ENCODE measurements at places on chromosomes 6 and 20.

DNA sequence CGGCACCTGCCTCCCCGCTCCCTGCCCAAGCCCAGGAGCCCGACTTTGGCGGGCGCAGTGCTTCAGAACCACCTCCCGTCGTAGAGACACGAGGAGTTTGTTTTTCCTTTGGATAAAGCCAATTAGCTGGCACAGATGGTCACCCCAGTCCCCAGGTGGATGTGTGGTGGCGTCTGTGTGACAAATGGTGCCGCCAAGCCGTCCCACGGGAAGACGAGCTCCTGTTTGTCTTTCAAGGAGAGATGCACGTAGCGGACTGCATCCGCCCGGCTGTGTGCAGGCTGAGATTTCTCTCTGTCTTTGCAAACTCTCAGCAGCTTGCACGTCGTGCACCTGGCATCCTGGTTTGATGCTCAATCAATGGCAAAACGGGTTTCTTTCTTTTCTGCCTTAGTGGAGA is 16.1 kb upstream of the MRGBP start:
- no peak for DNase-seq

DNA sequence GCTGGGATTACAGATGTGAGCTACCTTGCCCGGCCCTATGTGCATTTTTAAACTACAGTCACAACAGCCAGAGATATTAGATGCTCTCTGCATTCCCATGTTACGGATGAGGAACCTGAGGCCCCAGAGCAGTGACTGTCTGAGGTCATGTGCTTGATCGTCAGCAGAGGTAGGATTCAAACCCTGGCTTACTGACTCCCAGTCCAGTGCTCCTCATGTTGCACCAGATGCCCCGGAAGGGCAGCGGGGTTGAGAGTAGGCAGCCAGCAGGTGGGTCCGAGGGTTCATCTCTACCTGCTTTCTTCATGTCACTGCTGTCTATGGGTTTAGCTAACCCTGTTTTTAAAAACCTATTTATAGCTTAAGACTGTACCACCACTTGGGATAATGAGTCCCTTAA is 9.3 kb upstream of the ZNF335 start:
- DNase-seq = no peak

GRCh38 chr6:43019152-43019551 is 2.3 kb upstream of the RRP36 start:
- DNase-seq = no peak

- no peak for DNase-seq
Observed at GRCh38 chr6:131139599-131139998, 4.3 kb downstream of the AKAP7 start.

DNA sequence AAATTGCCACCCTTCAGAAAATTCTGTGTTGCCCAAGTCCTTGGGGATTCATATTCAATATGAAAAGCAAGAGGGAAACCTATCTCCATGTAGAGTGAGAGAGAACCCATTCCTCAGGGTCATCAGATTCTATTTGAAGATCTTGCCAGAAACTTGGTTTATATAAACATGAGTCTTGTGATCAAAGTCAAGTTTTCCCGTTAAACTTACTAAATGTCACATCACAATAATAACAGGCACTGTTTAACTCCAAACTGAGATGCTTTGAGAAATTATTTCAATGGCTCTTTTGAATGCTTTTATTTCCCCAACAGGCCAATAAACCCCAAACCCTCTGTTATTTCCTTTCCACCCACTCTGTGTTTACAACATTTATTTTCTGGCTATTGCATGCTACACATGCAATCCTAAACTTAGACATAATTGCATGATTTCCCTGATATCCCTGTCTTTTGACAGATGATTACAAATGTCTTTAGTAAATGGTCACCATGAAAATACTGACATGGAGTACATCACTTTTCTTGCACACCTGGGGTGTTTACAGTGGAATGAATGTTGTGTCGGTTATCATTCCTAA is 31.1 kb upstream of the SSTR4 start:
- no peak for DNase-seq

DNA sequence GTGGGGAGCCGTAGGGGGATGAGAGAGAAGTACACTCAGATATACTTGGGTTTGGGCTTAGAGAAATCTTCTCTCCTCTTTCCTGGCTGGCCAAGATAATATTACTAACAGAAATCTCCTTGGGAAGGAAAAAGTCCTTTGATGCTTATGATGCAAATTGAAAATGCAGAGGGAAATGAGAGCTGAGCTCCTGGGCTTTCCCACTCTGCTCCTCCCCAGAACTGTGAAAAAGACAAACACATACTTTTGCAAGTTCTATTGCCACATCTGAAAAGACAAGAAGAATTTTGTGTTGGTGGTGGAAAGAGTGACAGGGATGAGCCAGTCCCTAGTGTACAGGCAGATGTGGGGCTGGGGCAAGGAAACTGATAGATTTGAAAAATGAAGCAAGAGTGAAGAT is 185.9 kb downstream of the ANKRD60 start:
- DNase-seq = no peak

DNA sequence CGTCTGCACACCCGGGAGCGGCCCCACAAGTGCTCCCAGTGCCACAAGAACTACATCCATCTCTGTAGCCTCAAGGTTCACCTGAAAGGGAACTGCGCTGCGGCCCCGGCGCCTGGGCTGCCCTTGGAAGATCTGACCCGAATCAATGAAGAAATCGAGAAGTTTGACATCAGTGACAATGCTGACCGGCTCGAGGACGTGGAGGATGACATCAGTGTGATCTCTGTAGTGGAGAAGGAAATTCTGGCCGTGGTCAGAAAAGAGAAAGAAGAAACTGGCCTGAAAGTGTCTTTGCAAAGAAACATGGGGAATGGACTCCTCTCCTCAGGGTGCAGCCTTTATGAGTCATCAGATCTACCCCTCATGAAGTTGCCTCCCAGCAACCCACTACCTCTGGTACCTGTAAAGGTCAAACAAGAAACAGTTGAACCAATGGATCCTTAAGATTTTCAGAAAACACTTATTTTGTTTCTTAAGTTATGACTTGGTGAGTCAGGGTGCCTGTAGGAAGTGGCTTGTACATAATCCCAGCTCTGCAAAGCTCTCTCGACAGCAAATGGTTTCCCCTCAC is 21.0 kb downstream of the PRDM1 start:
- DNase-seq = no peak

DNA sequence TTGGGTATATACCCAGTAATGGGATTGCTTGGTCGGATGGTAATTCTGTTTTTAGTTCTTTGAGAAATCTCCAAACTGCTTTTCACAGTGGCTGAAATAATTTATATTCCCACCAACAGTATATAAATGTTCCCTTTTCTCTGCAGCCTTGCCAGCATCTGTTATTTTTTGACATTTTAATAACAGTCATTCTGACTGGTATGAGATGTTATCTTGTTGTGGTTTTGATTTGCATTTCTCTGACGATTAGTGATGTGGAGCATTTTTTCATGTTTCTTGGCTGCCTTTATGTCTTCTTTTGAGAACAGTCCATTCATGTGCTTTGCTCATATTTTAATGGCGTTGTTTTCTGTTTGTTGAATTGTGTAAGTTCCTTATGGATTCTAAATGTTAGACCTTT is 641.6 kb downstream of the HACE1 start:
- DNase-seq = no peak

DNA sequence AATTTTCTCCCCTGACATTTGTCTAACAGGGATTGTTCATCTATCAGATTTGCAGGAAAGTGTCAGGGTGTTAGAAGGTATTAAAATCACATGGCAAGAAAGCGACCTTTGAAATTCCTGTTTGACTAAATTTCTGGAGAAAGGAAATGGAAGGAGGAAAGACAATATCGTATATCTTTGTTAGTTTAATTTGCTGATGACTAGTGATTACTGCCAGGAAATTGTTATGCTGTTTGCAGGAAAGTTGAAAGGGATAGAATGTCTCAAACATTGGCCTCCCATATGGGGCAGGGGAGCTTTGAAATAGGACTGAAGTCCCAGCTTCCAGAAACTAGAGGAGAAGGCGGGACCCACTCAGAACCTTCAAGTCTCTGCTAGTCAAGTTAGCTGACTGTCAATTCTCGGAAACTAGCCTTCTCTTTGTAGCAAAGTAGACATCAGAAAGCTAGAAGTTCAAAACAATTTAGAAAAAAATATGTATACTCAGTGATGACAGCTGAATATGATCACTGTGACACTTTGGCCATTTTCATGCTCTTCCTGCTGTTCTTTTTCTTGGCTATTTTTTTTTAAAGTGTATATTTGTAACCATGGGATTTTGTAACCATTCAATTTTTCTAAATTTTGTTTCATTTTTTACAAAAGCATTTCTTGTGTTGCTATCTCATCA is 53.4 kb upstream of the RALGAPA2 start:
- no peak for DNase-seq

GRCh38 chr20:22394583-22394982 is 189.8 kb downstream of the FOXA2 start:
- no peak for DNase-seq

Measured in thymus (tissue), 14 donors.